ENCODE measurements at places on chromosomes 11 and 22.

GRCh38 chr11:10899121-10899830, 41.4 kb upstream of the ZBED5 start:
- DNase-seq = peak; percentile 84

DNA sequence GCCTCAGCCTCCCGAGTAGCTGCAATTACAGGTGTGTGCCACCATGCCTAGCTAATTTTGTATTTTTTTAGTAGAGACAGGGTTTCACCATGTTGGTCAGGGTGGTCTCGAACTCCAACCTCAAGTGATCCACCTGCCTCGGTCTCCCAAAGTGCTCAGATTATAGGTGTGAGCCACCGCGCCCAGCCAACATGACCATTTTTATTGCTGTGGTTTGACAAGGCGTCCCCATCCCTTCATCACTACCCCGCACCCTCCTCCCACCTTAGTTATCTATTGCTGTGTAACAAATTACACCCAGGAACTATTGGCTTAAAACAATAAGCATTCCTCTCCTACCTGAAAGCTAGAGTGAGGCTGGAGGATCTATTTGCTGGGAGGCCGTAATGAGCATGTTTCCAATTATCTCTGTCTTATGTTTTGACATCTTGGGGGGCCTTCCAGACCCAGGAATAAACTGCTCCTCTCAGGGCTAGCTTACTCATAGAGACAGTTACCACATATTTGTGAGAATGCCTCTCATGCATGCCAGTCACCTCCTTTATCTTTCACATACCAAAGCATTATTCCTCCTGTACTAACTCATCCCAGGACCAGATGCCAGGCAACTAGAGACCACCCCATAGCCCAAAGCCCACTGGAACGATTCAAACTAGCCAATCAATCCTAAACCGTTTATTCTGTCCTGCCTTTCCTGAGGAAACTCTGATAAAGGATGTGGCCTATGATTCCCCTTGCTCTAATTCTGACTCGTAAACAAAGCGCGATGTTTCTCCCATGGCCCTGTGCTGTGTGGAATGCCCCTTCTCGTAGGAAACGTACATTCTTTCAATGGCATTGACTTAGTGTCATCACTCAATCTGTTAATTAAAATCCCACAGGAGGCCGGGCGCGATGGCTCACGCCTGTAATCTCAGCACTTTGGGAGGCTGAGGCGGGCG, 19.4 kb downstream of the SNU13 start:
- no peak for DNase-seq

DNA sequence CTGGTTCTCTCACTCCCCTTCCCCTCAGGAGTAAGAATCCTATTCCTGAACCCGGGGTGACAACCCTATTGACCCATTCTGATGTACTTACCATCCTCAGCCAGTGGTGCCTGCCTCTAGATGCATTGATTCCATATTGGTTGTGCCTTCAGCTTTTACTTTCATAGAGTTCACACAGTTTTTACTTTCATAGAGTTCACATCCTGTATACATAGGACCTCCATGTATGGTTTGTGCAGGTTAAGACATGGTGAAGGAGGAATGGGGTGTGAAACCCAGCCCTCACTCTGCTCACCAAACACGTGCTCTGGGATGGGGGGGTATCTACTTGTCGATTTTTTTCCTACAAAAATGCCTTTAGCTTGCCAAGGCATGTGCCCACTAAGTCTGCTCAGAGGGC, 105.6 kb upstream of the TBCEL start:
- DNase-seq = no peak

- no peak for DNase-seq
These were observed 1.2 kb downstream of the DYNC2H1 start for GRCh38 chr11:103110391-103110790.

- peak; percentile 43 for DNase-seq
These were observed 3.9 kb upstream of the DNAJB13 start for GRCh38 chr11:73946798-73947458.

- no peak for DNase-seq
These were observed 7.1 kb downstream of the ABCG4 start for GRCh38 chr11:119155733-119156492.

DNA sequence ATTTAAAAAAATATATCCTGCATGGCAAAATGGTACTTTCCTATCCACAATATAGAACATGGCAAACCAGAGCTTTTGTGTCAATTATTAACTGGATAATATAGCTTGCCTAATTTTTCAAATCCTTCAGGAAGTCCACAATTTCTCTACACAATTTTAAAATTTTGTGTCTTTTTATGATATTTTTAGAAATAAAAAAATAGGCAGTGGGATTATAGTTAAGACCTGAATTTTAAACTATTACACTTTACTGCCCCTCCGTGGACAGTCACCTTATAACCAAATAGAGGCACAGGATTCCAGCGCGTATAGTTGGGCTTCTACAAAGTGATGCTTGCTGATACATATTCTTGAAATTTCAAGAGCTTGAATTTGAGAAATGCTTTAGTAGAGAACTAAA, 2.1 kb upstream of the DMC1 start:
- DNase-seq = no peak

DNA sequence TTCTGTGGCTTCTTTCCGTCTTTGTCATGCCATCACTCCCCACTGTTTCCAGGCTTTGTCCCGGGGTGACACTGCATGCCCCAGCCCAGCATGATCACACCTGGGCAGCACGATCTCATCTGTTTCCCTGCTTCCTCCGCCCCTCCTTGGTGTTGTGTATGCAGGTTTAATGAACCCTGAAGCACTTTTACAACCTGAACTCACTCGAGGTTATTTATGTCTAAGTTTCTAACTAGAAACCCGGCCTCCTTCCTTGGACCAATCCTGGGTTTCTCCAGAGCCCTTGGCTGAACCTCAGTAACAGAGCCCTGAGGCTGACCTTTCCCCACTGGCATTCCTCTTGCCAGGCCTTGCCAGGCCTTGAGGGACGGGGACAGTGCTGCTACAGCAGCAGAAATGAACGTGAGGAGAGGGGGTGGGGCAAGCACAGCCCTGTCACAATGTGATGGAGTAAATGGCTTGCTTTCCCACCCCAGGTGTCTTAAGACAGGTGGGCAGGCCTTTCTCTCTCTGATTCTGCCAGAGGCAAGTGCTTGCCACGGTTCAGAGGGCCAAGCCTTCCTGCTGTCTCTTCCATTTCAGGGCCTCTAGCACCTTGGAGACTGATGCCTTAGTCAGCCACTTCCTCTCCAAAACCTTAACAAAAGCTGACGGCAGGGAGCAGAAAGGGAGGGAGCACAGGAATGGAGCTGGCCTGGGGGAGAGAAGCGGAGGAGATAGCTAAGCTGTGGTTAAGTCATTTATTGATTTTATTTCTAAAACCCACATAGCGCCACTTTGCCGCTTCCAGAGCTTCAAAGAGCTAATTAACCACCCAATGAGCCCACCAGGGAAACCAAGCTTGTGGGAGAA, 3.1 kb upstream of the PYGM start:
- DNase-seq = peak; percentile 61

DNA sequence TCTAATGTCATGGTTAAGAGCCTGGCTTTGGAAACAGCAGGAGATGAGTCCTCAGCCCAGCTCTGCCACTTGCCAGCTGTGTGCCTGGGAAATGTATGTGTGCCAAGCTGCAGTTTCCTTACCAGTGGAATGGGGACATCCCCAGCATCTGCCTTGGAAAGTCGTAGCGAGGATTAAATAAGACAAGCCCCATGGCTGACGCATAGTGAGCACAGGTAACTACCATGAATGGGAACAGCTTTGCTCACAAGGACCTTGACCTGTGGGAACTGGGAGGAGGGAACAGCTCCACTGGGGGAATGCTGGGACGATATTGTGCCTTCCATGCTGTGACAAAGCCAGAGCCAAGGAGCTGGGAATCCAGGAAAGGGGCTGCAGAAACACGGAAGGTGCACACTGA, 2.6 kb upstream of the DSCAML1 start:
- DNase-seq = no peak

- DNase-seq = no peak
These were observed 20.7 kb upstream of the CARS1 start for GRCh38 chr11:3077846-3078440.

- DNase-seq = no peak
These were observed 69.4 kb downstream of the DDX10 start for GRCh38 chr11:108734283-108734682.

GRCh38 chr11:44759743-44760476, 33.1 kb downstream of the TSPAN18 start:
- peak; percentile 28 for DNase-seq

DNA sequence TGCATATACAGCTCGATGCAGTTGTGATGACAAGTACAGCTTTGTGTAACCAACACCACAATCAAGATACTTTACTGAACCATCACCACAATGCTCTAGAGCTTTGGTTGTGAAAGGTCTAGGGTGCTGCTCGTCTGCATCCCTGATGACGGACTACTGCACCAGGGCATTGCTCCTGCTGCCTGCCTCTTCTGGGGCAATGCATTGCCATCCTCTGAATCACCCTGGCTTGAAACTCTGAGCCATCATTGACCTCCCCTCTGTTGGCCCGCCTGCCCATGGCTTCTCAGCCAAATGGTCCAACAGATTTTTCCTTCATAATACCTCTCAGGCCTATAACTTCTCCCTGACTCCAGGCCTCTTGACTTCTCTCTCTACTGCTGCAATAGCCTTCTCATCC, 77.4 kb upstream of the CSNK2A3 start:
- DNase-seq = no peak

- DNase-seq = no peak
These were observed 339.6 kb downstream of the TBC1D22A start for GRCh38 chr22:47102081-47102480.

DNA sequence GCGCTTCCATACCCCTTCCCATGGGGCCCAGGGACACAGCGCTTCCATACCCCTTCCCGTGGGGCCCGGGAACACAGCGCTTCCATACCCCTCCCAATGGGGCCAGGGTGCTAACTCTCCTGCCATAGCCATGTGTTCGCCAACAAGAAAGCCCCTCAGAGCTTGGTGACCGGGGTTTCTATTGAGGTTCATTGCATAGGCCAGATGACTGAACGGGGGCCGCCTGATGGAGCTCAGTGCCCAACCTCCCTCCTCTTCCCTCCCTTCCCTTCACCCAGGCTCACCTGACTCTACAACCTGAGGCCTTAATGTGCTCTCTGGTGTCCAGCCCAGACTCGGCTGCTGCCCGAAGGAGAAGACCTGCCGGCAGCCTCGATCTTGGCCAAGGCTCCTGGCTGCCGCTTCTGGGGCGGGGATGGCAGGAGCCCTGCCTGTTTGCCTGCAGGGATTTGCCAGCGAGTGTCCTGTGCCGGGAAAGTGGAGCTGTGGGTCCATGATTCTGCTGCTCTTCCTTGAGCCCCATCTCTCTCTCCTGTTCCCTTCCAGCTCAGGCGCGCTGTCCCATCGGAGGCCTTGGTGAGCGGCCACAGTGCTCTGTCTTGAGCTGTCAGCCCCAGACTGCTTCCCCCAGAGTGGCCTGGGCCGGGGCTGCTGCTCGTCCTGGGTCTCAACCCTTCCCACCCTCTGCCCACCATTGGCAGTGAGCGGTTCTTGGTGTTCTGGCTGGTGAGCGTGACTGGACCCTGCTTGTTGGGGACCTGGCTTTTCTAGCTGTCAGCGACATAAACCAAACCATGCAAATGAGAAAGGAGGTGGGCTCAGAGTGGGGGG, 267.0 kb downstream of the TBC1D22A start:
- no peak for DNase-seq

DNA sequence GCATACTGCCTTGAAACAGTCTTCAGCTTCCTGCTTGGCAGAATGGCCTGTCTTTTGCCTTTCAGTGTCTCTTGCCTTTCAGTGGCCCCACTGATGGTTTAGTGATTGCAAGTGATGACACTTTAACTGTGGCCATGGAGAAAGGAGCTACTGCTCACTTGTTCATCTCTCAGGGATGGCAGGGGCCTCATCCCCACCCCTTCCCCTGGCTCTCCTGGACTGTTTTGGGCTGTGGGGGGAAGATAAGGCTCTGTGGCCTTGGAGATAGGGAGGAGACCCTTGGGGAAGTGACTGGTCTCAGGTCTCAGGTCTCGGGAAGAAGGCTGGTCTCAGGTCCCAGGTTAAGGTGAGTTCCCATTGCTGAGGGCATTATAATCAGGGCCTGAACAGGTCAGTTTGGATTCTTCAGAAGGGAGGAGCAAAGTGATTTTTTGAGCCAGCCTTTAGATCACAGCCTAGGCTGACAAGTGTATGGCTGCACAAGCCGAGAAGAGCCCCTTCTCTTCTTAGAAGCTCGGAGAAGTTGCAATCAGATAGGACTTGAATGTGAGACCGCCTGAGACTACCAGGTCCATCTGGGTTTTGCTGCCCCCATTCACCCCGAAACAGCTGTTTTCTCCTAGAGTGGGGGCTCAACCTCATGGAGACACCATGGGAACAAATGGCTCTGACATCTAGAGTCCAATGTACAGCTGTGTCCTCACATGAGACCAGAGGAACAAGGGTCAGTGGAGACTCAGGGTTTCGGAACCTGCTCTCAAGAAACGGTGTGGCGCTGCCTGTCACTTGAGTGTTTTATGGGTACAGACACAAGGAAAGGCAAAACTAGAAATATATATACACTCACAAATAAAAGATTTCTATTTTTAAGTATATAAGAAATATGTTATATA, 15.9 kb upstream of the P2RY2 start:
- DNase-seq = peak; percentile 29

GRCh38 chr11:126544108-126545056, 188.9 kb downstream of the ST3GAL4 start:
- no peak for DNase-seq

DNA sequence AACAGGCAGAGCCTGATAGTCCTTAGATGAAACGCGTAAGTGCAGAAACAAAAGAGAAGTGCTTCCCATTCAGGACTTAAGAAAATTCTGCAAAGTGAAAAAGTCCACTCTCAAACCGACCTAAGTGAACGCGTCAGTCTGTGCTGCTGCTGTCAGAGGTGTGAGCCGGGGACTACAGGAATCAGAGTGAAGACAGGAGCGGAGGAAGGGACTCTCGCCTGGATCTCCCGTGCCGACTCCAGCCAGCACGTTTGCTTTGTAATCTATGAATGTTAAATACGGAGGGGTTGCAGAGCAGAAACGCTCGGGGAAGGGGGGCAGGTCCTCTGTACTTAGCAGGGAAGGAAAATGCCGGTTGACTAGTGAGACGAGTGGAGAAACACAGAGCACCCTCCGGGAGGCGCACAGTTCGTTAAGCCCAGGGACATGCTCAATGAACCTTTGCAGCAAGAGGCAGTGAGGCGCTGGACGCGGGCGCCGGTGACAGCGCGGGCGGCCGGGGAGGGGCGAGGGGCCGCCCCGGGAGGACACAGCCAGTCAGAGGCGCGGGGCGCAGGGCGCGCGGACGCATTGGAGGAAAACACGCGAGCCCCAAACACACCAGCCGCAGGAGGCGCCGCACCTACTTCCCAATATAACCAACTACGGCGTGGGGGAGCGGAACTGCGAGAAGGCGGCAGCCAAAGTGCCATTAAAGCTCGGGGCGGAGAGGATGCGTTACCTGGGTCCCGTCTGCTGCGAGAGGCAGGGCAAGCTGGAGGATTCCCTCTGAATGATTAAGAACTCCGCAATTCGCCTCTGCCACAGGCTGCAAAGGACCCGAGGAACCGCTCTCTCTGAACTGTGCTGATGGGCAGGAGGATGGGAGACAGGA, at the start of gene CNTN5:
CNTN5 (plus strand) TSS at position 598 of the 874 bp plus-strand sequence.
- DNase-seq = peak; percentile 79

GRCh38 chr11:102081313-102081712, 28.9 kb upstream of the YAP1 start:
- no peak for DNase-seq
